ENCODE measurements at places on chromosomes 11 and 22.
A peak's percentile ranks its signal among the peaks of the same experiment; 100 is the strongest.

DNA sequence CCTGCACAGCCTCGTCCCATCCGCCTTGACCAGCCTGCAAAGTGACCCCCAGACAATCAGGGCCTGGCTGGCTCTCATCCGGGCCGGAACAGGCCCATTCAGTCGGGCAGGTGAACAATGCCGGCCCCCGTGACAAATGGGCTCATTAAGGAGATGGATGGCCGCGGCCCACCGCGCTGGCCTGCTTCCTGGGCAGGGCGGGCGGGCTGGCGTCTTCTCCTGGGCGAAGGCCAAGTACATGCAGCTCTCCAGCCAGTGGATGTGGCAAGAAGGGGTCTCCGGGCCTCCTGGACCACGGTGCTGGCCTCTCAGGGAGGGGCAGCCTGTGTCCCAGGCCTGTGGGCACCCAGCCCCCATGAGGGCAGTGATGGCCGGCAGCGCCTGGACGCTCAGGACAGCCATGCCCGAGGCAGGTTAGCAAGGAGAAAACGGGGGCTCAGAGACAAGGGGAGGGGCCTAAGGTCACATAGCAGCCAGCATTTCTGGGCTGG, 1022.8 kb downstream of the BRD1 start:
- DNase-seq, result no peak

GRCh38 chr11:58127350-58127749, 2.0 kb upstream of the OR9I1 start:
- DNase-seq, result no peak

GRCh38 chr22:20550851-20551744, 43.7 kb downstream of the MED15 start:
- peak; percentile 74 for DNase-seq

- DNase-seq, result no peak
Measured at GRCh38 chr22:47094861-47095330, 332.4 kb downstream of the TBC1D22A start.

DNA sequence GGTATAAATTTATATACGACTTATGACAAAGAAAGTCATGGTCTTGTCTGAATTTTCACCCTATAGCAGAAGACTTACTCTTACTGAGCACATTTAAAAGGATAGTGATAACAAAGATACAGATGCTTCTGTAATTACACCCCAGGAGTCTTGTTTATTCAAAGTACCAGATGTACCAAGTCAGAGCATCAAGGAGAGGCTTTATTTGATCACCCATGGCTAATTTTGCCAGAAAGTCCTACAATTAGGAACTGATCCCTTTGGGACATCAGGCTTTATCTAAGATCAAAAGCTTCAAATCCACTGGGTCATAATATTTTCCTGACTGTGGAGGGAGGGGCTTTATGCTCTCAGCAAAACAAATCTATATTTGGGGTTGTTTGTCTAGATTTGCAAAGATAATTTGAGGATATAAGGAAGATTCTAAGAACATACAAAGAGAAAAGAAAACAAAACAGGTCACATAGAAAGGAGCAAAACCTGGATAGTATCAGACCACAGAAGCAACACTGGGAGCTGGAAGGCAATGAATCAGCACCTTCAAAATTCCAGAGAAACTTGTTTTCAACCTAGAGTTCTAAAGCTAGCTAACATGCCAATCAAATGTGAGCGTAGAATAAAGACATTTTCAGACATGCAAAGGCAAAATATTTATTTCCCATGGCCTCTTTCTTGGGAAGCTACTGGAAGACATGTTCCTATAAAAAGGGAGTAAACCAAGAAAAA, 124.8 kb upstream of the CSNK2A3 start:
- no peak for DNase-seq

DNA sequence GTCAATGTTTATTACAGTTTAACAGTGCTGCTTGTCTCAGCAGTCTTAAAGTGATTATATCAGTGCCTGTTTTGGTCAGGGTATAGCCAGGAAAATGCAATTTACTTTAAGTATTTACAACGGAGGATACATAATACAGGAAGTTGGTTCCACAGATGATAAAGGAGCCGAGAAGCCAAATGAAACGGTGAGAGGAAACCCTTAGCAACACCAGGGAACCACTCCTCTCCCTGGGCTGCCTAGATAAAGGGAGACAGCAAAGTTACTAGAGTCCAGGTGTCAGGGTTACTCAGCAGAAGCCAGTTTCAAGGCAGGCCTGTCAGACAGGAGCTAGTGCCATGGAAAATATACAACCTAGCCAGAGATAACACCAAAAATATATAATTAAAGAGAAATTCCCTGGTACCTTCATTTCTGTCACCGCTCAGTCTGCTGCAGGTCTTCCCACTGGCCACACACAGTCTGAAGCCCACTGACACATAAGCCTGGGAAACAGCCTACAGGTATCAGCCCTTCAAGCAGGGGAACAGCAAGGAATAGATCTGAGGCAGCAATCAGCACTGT, 55.5 kb downstream of the FAM76B start:
- no peak for DNase-seq

- DNase-seq, result no peak
Measured at GRCh38 chr11:125443767-125444311, 52.2 kb downstream of the FEZ1 start.

GRCh38 chr11:75868990-75869389, 54.0 kb downstream of the UVRAG start:
- DNase-seq, result no peak

DNA sequence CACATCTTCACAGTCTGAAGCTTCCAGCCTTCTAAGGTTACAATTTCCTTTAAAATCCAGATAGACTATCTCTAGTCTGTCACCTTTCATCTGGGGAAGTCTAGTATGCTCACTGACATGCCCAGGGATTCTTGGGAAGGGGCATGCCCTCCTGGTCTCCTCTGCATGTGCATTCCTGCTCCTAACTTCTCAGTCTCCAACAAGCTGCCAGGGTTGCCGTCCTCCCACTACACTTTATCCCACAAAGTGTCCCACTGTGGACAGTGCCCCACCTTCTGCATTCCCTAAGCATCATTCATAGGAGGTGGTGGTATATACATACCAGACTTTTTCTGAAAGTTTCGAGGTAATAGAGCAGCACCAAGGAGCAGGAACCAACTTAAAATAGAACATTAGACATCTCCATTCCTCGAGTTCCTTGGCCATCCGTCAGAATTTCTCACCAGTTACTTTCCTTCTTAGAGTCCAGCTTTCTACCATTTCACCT, 28.7 kb downstream of the EIF3F start:
- no peak for DNase-seq

GRCh38 chr11:2293984-2294925, 7.5 kb downstream of the C11orf21 start:
- DNase-seq, result peak; percentile 54

DNA sequence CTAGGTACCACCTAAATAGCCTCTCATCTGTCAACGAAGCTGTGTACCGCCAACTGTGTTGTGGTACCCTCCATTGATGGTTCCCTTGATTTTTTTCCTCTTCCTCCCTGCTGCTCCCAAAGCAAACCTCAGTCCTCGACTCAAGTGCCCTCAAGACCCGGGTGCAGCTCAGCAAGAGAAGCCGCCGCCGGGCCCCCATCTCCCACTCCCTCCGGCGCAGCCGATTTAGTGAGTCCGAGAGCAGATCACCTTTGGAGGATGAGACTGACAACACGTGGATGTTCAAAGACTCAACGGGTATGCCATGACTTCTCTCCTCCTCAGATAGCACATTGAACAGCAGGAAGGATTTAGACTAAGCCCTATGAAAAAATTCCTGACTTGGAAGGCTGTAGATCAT, 22.4 kb upstream of the CRYBB3 start:
- DNase-seq, result no peak

- no peak for DNase-seq
Measured at GRCh38 chr11:8250981-8251615, 12.6 kb downstream of the LMO1 start.

DNA sequence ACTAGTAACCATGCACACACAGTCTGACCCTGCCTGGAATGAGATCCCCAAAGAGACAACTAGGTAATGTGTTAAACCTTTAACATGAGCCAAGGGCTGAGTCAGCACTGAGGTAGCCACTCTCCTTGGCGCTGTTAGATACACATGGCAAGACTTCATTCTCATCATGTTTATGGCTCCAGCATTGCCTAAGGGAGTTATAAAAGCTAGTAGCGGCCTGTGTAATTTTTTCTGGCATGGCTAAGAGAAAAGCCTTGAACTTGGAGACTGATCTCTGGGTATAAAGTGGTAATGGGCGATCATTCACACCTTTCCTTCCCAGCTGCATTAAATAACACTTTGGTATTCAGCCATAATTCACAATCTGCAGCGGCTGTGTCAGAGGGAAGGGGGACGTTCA, 779.7 kb upstream of the LRRC4C start:
- no peak for DNase-seq

- no peak for DNase-seq
Measured at GRCh38 chr11:4865855-4866254, 15.8 kb upstream of the OR51T1 start.

DNA sequence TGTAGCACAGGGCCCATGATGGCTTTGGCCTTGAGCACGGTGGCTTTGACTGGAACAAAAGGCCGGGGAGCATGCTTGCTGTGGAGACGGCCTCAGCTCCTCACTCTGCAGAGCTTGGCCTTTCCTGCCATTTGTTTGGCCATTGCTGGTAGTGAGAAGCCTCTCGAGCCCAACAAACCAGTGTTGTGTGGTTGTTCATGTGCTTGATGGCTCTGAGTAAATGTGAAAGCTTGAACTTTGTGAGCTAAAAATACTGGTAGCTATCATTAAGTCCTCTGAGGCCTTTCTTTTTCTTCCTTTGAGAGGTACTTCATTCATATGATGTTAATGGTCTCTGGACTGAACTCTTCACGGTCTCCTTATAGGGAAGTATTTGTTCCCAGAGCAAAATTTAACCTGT, 39.6 kb downstream of the NAT10 start:
- DNase-seq, result no peak

GRCh38 chr22:35746248-35746647, 28.6 kb downstream of the APOL5 start:
- DNase-seq, result no peak

- no peak for DNase-seq
Measured at GRCh38 chr11:20493340-20493739, 105.8 kb downstream of the PRMT3 start.

GRCh38 chr11:69643646-69644045, 2.7 kb downstream of the CCND1 start:
- no peak for DNase-seq

DNA sequence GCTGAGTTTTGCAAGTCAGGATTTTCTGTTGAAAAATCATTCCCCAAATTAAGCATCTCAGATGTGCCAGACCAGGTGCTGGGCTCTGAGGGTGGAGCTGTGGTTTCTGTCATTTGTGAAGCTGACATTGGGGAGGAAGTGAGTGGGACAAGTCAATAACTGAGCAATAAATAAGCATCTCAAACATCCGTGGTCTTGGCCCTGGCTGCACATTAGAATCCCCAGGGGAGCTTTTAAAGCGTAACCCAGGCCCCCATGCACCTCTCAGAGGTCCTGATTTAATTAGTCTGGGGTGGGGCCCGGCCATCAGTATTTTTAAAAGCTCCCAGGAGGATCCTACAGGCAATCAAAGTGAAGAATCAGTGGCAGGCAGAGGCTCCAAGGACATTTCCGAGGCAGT, 420.0 kb downstream of the MN1 start:
- peak; percentile 42 for DNase-seq

DNA sequence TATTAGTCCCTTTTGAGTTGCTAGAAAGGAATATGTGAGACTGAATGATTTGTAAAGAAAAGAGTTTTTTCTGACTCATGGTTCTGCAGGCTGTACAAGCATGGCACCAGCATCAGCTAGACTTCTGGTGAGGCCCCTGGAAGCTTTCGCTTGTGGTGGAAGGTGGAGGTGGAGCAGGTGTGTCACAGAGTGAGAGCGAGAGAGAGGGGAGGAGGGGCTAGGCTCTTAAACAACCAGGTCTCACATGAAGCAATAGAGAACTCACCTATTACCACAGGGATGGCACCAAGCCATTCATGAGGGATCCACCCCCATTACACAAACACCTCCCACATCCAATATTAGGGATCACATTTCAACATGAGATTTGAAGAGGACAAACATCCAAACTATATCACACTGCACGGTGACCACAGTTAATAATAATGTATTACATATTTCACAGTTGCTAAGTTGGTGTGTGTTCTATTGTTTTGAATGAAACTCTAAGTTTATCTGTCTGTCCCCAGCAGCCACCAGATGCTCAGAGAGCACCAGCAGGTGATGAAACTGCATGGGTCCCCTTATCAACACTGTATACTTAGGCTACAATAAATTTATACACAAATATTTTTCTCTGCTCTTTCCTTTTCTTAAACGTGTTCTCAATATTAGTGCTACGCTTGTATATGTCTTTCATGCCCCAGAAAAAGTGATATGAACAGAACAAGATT, 14.1 kb downstream of the ZFP91 start:
- no peak for DNase-seq

DNA sequence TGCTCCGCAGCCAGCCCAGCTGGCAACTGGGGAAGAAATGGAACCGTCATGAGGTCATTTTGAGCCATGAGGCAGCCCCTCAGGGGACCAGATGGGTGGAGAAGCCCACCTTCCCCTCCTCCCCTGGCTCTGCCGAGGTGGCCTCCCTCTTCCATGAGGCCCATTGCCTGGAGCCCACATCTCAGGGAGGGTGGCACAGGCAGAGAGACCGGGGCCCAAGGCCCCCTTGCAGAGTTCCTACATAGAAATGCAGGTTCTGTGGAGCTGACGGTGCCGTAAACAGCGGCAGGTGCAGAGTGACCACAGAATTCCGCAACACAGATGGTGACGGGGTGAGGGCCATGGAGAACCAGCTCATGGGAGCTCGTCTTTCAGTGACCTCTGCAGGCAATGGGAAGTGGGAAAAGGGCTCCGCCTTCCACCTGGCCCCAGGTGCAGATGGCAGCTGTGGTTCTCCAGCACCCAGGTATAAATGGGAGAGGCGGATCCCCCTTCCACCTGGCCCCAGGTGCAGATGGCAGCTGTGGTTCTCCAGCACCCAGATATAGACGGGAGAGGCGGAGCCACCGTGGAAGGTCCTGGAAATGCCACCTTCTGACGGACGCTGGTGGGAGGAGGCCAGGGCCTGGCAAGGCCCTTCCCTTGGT, 765.4 kb downstream of the BRD1 start:
- DNase-seq, result no peak

GRCh38 chr11:9972989-9973388, 309.1 kb downstream of the SWAP70 start:
- no peak for DNase-seq
